Activated CD4-positive, alpha-beta memory T cell treated with anti-CD3 and anti-CD28 coated beads for 36 hours (primary cell): ENCODE measurements at places on chromosomes 12 and 14. TPM values are rescaled to one million over a fixed set of nuclear protein-coding genes. Genes with fewer than 3 reads are reported as not detected.

Gene P2RX2
- total RNA-seq: not detected

Gene SUPT16H
- total RNA-seq: 156 TPM

- no peaks in the 10 kb centered on the region for H3K27me3 ChIP-seq
- no peaks in the 10 kb centered on the region for H3K36me3 ChIP-seq
- no peaks in the 10 kb centered on the region for H3K4me1 ChIP-seq
These were observed 863.2 kb downstream of the LRFN5 start for GRCh38 chr14:42469637-42470426.

- H3K36me3 ChIP-seq: no peaks in the 10 kb centered on the region
- DNase-seq: no peak
- H3K27ac ChIP-seq: no peak overlapping the region
- H3K4me3 ChIP-seq: no peak overlapping the region
- H3K4me1 ChIP-seq: peaks cover 20% of the 10 kb centered on the region
These were observed 31.5 kb upstream of the BCL7A start for GRCh38 chr12:121990114-121990647.

GRCh38 chr14:97523936-97524335, 726.8 kb downstream of the VRK1 start:
- H3K27ac ChIP-seq: no peak overlapping the region
- no peak overlapping the region for H3K4me3 ChIP-seq
- no peaks in the 10 kb centered on the region for H3K36me3 ChIP-seq
- no peak for DNase-seq
- H3K4me1 ChIP-seq: peaks cover 6% of the 10 kb centered on the region
- no peaks in the 10 kb centered on the region for H3K27me3 ChIP-seq

- H3K4me1 ChIP-seq: peaks cover 23% of the 10 kb centered on the region
- DNase-seq: no peak
- H3K27me3 ChIP-seq: no peaks in the 10 kb centered on the region
- H3K36me3 ChIP-seq: no peaks in the 10 kb centered on the region
- no peak overlapping the region for H3K27ac ChIP-seq
- H3K4me3 ChIP-seq: no peak overlapping the region
These were observed 20.4 kb upstream of the MAP1LC3B2 start for GRCh38 chr12:116538682-116539305.
